ENCODE measurements at places on chromosomes 6 and 20. TPM values are rescaled to one million over a fixed set of nuclear protein-coding genes. Genes with fewer than 3 reads are reported as not detected.

GRCh38 chr20:61263084-61263695, 11.1 kb downstream of the CDH4 start:
- DNase-seq, result no peak
- H3K4me3 ChIP-seq, result no peak overlapping the region
- no peaks in the 10 kb centered on the region for H3K36me3 ChIP-seq

GRCh38 chr6:159061805-159062563, 17.2 kb upstream of the TAGAP start:
- H3K36me3 ChIP-seq, result no peaks in the 10 kb centered on the region
- H3K27me3 ChIP-seq, result no peaks in the 10 kb centered on the region
- H3K4me3 ChIP-seq, result peak overlapping the region; percentile 5
- no peak for DNase-seq
- peak overlapping the region; percentile 79 for H3K27ac ChIP-seq

DNA sequence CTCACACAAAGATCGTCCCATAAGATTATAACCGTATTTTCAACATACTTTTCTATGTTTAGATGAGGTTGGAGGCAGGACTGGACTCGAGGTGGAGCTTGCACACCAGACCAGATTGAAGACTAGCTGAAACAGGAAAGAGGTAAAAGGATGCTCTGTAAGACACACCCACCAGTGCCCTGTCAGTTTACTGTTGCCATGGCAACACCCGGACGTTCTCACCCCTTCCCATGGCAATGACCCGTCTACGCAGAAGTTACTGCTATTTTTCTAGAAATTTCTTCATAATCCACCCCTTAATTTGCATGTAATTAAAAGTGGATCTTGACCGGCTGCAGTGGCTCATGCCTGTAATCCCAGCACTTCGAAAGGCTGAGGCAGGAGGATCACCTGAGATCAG, 13.6 kb upstream of the SRSF6 start:
- no peak for DNase-seq
- no peaks in the 10 kb centered on the region for H3K4me1 ChIP-seq
- no peaks in the 10 kb centered on the region for H3K27me3 ChIP-seq
- H3K27ac ChIP-seq, result no peak overlapping the region

- H3K4me1 ChIP-seq, result peaks cover 8% of the 10 kb centered on the region
- H3K27me3 ChIP-seq, result no peaks in the 10 kb centered on the region
- H3K27ac ChIP-seq, result no peak overlapping the region
- H3K4me3 ChIP-seq, result no peak overlapping the region
Observed at GRCh38 chr6:11291582-11291981, 59.1 kb upstream of the NEDD9 start.

DNA sequence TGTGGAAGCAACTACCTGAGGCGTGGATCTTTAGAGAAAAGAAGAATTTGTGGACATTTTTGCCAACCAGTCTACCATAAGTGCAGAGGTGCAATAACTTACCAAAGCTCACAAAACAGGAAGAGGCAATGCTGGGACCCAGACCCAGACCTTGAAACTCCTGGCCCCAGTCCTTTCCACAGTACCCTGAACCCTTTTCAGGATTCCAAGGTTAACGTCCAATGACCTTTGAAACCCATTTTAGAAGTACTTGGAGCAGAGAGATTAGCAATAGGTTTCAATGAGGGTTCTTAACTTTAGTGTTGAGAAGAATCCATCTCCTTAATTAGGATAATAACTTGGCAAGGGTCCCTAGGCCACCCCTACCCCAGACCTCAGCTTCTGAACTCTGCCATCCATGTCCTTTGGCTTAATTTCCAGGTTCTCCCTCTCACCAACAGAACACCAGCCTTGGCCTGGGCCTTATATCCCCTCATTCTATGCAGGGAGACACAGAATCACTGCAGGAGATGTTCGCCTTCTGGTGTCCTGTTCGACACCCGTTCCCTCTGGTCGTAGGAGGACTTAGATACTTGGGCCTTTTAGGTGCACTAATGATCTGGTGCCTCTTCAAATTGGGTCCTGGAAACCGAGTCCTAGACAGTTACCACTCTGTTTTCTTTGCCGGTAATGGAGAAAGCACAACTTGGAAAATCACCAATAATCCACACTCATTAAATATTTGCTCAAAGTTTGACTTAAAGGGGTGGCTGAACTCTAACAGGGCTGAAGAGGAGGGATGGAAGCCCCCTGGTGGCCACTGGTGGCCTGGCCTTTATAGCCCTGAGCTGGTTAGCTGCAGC, 40.6 kb downstream of the ISM1 start:
- H3K36me3 ChIP-seq, result no peaks in the 10 kb centered on the region
- no peak overlapping the region for H3K27ac ChIP-seq
- DNase-seq, result peak; percentile 51

GRCh38 chr6:16839631-16840179, 78.4 kb upstream of the ATXN1 start:
- no peaks in the 10 kb centered on the region for H3K4me1 ChIP-seq
- no peaks in the 10 kb centered on the region for H3K36me3 ChIP-seq
- H3K4me3 ChIP-seq, result no peak overlapping the region
- DNase-seq, result no peak
- H3K27me3 ChIP-seq, result no peaks in the 10 kb centered on the region

DNA sequence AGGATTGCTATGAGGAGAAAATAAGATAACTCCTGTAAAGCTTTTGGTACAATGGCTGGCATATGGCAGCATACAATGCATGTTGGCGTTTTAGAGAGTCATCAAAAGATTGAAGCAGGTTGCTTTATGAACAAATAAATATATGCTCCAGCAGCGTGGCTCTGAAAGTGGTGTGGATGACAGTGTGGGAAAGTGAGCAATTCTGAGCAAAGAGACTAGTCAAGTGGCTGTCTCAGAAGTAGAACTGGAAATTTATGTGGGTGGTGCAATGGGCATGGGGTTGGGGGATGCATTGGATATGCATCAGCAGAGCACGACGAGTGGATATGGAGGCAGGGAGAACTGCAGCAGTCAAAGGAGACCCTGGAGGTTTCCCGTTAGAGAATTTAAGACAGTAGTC, 66.2 kb upstream of the PHACTR2 start:
- H3K27me3 ChIP-seq, result no peaks in the 10 kb centered on the region
- no peaks in the 10 kb centered on the region for H3K36me3 ChIP-seq
- DNase-seq, result no peak
- H3K4me3 ChIP-seq, result no peak overlapping the region

DNA sequence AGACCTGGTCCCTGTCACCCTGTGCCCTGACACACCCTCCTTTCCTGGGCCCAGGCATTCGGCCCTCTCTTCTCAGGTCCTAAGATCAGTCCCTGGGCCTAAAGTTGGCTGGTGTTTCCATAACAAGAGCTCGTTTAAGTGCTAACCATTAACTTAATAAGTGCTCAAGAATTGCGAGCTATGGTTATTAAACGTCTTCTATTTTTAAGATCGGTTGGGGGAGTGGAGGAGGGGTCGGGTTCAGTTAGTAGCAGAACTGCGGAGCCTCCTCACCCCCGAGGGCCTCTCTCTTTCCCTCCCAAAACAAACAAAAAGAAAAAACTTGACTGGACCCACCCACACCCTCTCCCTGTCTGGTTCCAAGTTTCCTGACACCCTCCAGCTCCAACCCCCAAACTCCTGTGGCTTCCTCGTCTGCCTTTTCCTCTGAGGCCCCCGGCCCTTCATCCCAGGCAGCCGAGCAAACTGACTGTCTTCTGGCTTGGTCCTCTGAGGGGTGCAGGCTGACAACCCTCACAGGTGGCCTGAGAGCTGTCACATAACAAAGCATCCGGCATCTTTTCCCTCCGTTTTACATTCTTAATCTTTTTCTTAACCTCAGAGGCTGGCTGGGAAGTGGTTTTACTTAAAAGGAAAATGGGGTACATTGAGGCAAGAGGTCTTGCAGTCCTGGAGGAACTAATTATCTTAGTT, 2.0 kb downstream of the STK35 start:
- no peak for DNase-seq
- peak overlapping the region; percentile 88 for H3K4me3 ChIP-seq
- H3K4me1 ChIP-seq, result peaks cover 45% of the 10 kb centered on the region
- H3K36me3 ChIP-seq, result peaks cover 23% of the 10 kb centered on the region
- H3K27me3 ChIP-seq, result no peaks in the 10 kb centered on the region

DNA sequence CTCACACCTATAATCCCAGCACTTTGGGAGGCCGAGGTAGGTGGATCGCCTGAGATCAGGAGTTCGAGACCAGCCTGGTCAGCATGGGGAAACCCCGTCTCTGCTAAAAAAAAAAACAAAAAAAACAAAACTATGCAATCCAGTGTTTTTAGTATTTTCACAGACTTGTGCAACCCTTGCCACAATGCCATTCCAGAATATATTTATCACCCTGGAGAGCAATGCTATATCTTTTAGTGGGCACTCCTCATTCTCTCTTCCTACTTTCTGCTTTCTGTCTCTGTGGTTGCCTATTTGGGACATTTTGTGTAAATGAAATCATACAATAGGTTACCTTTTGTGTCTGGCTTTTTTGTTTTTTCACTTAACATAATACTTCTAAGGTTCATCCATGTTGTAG, 39.1 kb upstream of the MROH8 start:
- no peaks in the 10 kb centered on the region for H3K4me1 ChIP-seq
- H3K4me3 ChIP-seq, result no peak overlapping the region
- H3K27me3 ChIP-seq, result no peaks in the 10 kb centered on the region
- DNase-seq, result no peak

GRCh38 chr6:72519871-72520270, 102.0 kb upstream of the KCNQ5 start:
- no peaks in the 10 kb centered on the region for H3K4me1 ChIP-seq
- H3K4me3 ChIP-seq, result no peak overlapping the region
- no peaks in the 10 kb centered on the region for H3K36me3 ChIP-seq

DNA sequence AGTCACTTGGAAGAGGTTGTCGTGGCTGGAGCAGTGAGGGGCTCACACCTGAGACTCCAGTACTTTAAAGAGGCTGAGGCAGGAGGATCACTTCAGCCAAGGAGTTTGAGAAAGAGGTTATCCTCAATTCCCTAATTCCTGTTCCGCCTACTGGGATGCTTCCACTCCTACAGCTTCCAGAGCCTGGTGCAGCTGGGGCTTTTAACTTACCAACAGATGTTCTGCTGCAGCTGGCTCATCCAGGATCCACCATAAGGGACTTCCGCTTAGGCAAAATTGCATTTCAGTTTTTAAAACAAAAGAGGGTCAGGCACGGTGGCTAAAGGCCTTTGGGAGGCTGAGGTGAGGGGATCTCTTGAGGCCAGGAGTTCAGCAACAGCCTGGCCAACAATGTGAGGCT, 59.1 kb upstream of the CDYL start:
- no peaks in the 10 kb centered on the region for H3K27me3 ChIP-seq
- no peak overlapping the region for H3K27ac ChIP-seq
- no peak for DNase-seq
- no peaks in the 10 kb centered on the region for H3K36me3 ChIP-seq
- H3K4me3 ChIP-seq, result no peak overlapping the region
- H3K4me1 ChIP-seq, result no peaks in the 10 kb centered on the region

GRCh38 chr6:82396964-82397751, 33.5 kb downstream of the TPBG start:
- H3K4me1 ChIP-seq, result no peaks in the 10 kb centered on the region
- no peak overlapping the region for H3K27ac ChIP-seq
- no peak overlapping the region for H3K4me3 ChIP-seq
- no peaks in the 10 kb centered on the region for H3K27me3 ChIP-seq

DNA sequence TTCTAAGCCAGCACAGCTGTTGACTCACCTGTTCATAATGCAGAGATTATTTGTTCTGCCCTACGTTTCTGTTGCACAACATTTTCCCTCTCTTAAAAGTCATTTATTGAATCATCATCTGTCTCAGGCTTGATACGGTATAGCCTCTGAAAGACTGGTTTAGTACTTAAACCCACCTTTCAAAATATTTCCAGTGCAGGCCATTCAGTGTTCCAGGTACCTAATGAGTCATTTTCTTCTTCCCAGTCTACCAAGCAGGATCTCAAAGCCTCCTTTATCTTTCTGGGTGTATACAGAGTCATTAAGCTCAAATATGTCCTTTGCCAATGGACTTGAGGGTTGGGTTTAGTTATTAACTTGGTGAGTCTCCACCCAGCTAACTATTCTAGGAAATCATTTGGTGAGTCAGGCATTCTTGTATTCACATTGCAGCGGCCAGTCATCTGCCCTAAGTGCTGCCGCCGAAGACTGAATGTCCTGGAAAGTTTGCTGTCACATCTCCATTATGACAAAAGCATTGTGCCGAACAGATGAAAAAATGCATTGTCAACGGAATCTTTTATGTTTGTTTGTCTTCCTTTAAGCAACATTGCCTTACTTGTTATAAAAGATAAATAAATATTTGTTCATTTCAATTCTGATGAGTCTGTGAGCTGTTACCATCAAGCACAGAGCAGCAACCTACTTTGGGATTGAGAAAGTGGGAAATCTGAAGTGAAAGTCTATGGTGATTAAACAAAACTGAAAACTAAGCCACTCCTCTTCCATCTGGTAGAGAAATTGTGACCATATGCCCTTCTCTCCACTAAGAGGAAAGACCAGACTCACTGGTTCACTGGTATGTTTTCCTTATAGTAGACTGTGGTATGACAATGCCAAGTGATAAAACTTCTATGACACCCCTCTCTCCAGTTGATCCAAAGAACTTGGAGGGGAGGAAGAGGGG, 14.3 kb upstream of the FAM135A start:
- H3K36me3 ChIP-seq, result no peaks in the 10 kb centered on the region
- no peaks in the 10 kb centered on the region for H3K4me1 ChIP-seq
- DNase-seq, result no peak

GRCh38 chr20:43294031-43294430, 104.3 kb upstream of the PTPRT start:
- no peaks in the 10 kb centered on the region for H3K4me1 ChIP-seq
- no peaks in the 10 kb centered on the region for H3K36me3 ChIP-seq
- H3K27ac ChIP-seq, result no peak overlapping the region
- no peaks in the 10 kb centered on the region for H3K27me3 ChIP-seq
- DNase-seq, result no peak

DNA sequence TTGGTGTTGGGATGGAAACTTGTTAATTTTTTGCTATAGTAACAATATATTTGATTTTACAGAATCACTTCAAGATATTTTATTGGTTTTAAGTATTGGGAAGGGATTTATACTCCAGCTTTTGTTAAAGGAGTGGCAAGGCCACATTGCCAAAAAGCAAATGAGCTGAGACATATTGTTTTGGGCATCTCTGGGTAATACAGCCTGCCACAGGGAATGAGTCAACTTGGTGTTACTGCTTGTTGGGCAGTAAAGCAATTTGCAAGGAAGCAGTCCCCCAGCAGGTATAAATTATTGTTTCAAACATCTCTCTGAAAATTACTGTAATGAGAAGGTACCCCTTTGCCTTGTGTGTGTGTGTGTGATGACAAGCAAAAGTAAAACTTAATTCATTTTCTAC, 868.3 kb upstream of the FLRT3 start:
- no peaks in the 10 kb centered on the region for H3K36me3 ChIP-seq
- no peaks in the 10 kb centered on the region for H3K27me3 ChIP-seq
- DNase-seq, result no peak
- no peaks in the 10 kb centered on the region for H3K4me1 ChIP-seq
- H3K27ac ChIP-seq, result no peak overlapping the region

- no peaks in the 10 kb centered on the region for H3K4me1 ChIP-seq
- no peaks in the 10 kb centered on the region for H3K27me3 ChIP-seq
- H3K36me3 ChIP-seq, result no peaks in the 10 kb centered on the region
- no peak for DNase-seq
- no peak overlapping the region for H3K27ac ChIP-seq
Observed at GRCh38 chr6:168013250-168013915, 15.9 kb downstream of the KIF25 start.

Gene TSPO2
- polyA plus RNA-seq, result not detected

Gene CDH26
- 0.09 TPM for polyA plus RNA-seq

Gene HLA-DQA2
- not detected for polyA plus RNA-seq

Gene FOXF2
- not detected for polyA plus RNA-seq

Gene ASIP
- not detected for polyA plus RNA-seq

Gene SERPINB6
- polyA plus RNA-seq, result 94.2 TPM

Gene TSBP1
- not detected for polyA plus RNA-seq

Gene PRR18
- polyA plus RNA-seq, result not detected

Gene PROKR2
- not detected for polyA plus RNA-seq

All from naive thymus-derived CD4-positive, alpha-beta T cell (primary cell).